ENCODE measurements at places on chromosomes 6 and 20. TPM values are rescaled to one million over a fixed set of nuclear protein-coding genes. Genes with fewer than 3 reads are reported as not detected.

Gene OR2J3
- total RNA-seq, result not detected

DNA sequence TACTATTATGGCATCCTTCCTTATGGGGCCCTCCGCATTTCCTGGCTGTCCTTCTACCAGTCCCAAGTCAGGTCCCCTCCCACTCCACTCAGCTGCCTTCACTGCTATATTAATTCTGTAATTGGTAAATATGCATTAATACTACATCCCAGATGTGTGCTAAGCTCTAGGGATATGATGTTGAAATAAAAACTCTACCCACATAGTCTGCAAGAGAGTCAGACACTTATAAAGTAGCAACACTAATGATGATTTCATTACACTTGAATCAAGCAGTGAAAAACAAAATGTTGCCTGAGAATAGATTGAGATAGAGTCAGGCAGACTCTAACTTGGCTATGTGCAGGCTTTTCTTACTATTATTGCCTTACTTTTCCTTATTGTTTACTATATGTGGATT is 62.4 kb downstream of the AIG1 start:
- no peak overlapping the region for H3K4me3 ChIP-seq
- H3K36me3 ChIP-seq, result no peaks in the 10 kb centered on the region
- H3K27me3 ChIP-seq, result no peaks in the 10 kb centered on the region
- no peak overlapping the region for H3K27ac ChIP-seq

DNA sequence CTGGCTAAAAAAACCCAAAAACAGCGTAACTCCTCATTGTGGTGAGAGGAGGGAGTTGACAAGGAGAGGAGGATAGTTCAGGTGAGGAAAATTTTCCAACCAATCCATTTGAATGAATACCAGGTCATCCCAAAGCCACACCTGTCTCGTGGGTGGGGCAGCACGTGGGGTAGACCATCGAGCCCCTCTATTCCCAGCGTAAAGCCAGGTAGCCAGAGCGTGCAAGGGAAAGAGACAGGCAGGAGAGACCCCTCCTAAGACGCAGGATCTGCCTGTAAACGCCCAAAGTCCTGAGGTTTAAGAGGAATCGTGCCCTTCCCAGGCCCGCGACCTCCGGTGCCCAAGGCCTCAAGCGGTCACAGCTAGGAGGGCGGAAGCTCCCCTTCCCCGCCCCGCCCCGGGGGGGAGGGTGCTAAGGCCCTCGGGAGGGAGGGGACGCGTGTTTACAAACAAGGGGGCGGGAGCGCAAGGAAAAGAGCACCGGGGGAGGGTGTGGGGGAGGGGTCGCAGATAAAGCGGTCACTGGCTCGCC is 712 bp downstream of the RXRB start:
- peaks cover 58% of the 10 kb centered on the region for H3K4me1 ChIP-seq
- H3K36me3 ChIP-seq, result peaks cover 44% of the 10 kb centered on the region
- no peak for DNase-seq
- H3K27me3 ChIP-seq, result no peaks in the 10 kb centered on the region

Gene ALDH5A1
- 15.4 TPM for total RNA-seq

DNA sequence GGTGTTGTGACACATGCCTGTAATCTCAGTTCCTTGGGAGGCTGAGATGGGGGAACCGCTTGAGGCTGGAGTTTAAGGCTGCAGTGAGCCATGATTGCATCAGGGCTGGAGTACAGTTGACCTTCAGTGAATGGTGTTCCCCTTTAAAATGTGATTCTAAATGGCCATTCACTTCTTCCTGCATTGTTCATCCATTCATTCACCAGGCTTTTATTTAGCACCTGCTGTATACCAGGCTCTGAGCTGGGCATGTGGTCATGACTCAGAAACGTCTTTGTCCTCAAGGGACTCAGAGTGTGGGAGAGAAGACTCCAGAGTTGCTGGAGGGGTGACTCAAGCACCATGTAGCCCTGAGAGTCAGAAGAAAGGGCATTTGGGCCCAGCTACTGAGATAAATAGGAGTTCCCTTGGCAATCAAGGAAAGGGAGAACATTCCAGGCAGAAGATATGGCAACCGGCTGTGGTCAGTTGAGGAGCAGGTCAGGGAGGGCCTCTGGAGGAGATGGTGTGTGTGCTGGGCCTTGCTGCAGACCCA is 101.1 kb downstream of the DLGAP4 start:
- no peak overlapping the region for H3K27ac ChIP-seq
- H3K36me3 ChIP-seq, result no peaks in the 10 kb centered on the region
- no peaks in the 10 kb centered on the region for H3K4me1 ChIP-seq
- H3K27me3 ChIP-seq, result no peaks in the 10 kb centered on the region

GRCh38 chr6:155578251-155578650 is 122.6 kb upstream of the NOX3 start:
- no peaks in the 10 kb centered on the region for H3K4me1 ChIP-seq
- H3K27ac ChIP-seq, result no peak overlapping the region
- no peak overlapping the region for H3K4me3 ChIP-seq
- no peak for DNase-seq
- no peaks in the 10 kb centered on the region for H3K36me3 ChIP-seq

All from CD8-positive, alpha-beta memory T cell (primary cell).